NCI-H2081 treated with DMSO at 0.1 percent for 48 hours (cell line): ENCODE measurements at places on chromosomes 3 and 15.

DNA sequence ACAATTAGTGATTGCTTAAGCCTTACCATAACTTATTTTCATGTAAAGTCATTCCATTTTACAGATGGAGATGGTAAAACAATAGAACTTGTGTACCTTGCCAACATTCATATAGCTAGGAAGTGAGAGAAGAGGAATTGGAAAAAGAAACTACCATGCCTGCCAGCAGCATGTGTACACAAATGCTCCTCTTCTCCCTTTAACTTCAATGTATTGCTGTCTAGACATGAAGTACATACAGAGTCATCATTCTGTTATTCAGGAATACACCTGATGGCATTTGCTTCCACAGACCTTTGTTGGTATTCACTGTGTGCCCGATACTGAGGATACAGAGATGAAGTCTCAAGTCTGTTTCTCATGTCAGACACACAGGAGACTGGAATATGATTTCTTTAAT lies 7.1 kb upstream of the TMEM207 start:
- DNase-seq, result no peak

- no peak for DNase-seq
Measured at GRCh38 chr3:25900161-25900560, 110.3 kb downstream of the OXSM start.

- no peak for DNase-seq
Measured at GRCh38 chr3:179731544-179731943, 78.7 kb downstream of the USP13 start.

DNA sequence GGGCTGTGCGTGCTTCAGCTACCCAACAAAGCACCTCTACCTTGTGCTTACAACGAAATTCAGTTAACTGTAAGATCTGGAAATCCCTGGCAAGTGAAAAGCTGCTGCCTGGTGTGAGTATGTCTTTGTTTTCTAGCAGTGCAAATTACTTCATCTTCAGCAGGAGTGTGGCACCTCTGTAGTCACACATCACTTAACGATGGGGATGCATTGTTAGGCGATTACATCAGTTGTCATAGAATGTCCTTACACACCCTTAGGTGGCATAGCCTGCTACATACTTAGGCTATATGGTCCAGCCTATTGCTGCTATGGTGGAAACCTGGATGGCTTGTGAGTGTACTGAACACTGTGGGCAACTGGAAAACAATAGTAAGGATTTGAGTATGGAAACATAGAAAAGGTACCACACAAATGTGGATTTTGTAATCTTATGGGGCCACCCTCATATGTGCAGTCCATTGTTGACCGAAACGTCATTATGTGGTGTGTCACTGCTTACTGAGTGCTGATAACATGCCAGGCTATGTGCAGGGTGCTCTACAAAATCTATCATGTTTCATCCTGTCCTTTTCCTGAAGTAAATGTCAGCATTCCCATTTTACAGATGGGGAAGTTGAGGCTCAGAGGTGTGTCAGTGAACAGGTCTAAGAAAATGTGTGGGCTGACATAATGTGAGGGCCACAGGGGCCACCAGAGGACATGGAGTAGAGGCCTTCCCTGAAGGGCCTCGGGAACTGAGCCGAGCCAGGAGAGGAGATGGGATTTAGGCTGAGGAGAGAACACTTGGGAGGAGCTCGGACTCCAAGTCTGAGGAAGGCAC lies 173.5 kb downstream of the VGLL4 start:
- DNase-seq, result no peak

DNA sequence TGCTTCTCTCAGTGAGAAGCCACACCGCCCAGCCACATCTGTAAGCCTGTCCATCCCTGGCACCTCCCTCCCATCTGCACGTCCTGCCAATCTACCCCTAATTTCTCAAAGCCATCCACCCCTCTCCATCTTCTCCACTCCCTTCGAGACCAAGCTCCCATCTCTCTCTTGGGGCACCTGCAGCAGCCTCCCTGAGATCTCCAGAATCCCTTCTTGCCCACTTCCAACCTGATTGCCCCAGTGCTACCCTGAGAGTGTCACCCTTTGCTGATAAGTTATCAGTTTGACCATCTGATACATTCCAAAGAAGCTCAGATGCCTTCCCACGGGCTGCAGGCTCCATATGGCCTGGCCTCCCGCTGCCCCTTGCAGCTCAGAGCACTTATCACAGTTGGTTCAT lies 496.1 kb downstream of the SHQ1 start:
- DNase-seq, result no peak

DNA sequence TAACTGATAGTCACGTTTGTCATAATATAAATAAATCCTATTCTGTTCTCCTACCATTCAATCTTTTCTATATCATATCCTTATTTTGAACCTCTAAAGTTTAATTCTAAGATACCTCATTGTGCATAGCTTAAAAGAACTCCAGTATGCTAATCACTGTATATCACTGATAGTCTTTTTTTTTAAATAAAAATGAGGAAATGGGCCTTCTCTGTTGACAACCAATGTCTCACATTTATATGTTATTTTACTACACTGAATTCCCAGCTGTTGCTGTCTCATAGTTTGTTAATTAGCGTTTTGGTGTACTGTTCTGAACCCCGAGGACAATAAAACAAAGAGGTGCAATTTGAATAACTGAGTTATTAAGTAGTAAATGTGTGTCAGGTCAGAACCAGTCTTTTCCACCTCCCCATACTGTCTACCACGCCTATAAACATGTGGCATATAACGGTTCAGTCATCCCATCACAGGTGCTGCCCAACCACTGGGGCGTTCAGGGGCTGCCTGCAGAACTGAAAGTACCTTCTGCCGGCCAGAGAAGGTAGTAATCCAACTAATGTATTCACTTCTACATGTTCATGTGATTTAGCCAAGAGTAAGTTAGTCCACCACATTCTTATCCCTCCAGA lies 14.9 kb downstream of the CBLB start:
- no peak for DNase-seq

DNA sequence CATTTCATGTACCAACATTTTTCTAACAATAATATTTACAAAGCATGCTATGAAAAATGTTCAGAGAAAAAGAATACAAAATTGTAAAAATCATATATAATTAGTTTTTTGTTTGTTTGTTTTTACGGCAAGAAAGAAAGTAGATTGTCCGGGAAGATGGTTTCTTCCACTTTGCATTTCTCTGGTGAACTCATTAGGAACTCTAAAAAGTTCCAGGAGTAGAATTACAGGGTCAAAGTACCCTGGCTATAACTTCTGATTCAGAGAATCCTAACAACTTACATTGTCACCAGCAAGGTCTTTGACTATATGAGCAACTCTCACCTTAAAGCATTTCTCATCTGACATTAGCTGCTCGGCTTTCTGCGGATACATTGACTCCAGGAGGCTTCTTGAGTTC lies 196.7 kb downstream of the PDE8A start:
- DNase-seq, result no peak

GRCh38 chr3:177687291-177687690 lies 490.0 kb upstream of the TBL1XR1 start:
- no peak for DNase-seq

- no peak for DNase-seq
Measured at GRCh38 chr3:39501968-39502837, 34.7 kb downstream of the MOBP start.

- no peak for DNase-seq
Measured at GRCh38 chr15:66057089-66057488, 187.8 kb downstream of the RAB11A start.

DNA sequence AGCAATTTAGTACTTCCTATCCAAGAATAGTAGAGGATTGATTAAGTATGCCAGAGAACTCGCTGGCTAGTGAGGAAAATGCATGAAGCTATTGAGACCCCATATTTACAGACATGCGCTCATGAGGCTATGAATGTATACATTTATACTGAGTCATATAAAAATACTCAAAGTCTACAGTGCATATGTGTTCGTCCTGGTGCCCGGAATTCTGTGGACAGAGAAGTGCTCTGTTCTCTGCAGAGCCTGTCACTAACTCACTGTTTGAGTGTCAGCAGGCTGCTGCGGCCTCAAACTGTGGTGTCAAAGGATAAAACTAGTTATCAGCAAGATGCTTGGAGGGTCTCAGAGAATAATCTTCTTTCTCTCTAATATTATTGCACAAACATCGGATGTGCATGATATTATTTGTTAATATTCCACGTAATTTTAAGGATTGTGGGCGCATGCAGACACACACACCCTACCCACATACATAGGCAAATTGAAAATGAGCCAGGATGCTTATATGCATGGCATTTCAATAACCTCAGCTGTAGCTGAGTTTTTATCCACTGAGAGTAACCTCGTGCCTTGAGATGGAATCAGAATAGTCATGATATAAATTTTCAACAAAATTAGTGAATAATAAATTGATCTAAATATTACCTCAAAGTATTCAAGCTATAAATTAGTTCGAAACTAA lies 50.0 kb upstream of the TSC22D2 start:
- DNase-seq, result no peak

- DNase-seq, result no peak
Measured at GRCh38 chr15:61653110-61653509, 407.1 kb downstream of the VPS13C start.
